Left lung (tissue), 14 donors: ENCODE measurements at places on chromosomes 11 and 22. TPM values are rescaled to one million over a fixed set of nuclear protein-coding genes. Genes with fewer than 3 reads are reported as not detected.
A peak's percentile ranks its signal among the peaks of the same experiment; 100 is the strongest.

The TMEM134 gene
- total RNA-seq, result 45.9 TPM

The LRRC75B gene
- total RNA-seq, result 11.4 TPM

The DLG2 gene
- 4.5 TPM for total RNA-seq

The KRTAP5-1 gene
- not detected for total RNA-seq

The CARD16 gene
- 55.9 TPM for total RNA-seq

The DEUP1 gene
- total RNA-seq, result 0.50 TPM

The SLC6A5 gene
- not detected for total RNA-seq

- DNase-seq, result no peak
Measured at GRCh38 chr11:34999453-34999852, 83.0 kb downstream of the PDHX start.

DNA sequence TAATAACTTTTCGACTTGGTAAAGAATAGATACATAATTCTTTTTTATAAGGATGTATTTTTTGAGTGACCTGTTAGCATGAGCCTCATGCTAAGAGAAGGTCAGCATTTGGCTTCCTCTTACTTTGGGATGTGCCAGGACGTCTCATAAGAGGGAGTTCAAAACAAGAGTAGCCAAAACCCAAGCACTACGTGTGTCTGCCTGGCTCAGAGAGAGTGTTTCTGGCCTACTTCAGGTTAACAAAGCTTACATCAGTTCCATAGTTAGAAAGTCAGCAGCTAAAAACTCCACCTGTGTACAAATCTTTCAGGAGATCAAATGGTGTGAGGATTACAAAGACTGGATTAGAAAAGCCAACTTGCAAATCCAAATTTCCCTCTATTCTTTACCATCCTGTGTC lies 13.9 kb downstream of the SNX19 start:
- DNase-seq, result no peak

DNA sequence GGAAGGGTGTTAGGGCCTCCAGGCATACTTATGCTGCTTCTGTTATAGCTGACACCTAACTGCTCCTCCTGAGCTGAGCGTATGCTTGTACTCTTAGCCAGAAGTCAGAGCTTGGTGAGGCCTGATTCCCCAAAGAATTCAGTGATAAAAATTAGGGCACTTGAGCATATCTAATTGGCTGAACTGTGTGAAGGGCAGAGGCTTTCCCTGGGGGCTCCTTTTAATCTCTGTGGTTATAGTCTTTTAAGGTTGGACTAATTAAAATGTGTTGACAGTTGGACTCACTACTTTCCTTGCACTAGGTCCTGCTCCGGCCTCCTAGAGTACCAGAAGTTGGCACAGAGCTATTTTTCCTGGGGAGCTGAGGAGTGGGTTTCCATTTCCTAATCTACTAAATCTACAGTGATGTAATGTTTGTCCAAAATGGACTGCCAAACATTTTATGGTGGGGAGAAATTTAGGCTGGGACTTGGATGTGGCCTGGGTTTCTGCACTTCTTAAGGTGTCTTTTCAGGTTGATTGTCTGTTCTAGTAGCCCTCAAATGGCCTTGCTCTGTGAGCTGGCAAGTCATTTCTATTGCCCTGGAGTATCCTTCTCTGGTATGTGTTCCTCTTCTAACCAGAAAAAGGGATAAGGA lies 18.4 kb downstream of the STIM1 start:
- no peak for DNase-seq

GRCh38 chr22:37631448-37632173 lies 7.9 kb upstream of the SH3BP1 start:
- no peak for DNase-seq

GRCh38 chr11:46357483-46357936 lies 10.2 kb downstream of the DGKZ start:
- peak; percentile 80 for DNase-seq

DNA sequence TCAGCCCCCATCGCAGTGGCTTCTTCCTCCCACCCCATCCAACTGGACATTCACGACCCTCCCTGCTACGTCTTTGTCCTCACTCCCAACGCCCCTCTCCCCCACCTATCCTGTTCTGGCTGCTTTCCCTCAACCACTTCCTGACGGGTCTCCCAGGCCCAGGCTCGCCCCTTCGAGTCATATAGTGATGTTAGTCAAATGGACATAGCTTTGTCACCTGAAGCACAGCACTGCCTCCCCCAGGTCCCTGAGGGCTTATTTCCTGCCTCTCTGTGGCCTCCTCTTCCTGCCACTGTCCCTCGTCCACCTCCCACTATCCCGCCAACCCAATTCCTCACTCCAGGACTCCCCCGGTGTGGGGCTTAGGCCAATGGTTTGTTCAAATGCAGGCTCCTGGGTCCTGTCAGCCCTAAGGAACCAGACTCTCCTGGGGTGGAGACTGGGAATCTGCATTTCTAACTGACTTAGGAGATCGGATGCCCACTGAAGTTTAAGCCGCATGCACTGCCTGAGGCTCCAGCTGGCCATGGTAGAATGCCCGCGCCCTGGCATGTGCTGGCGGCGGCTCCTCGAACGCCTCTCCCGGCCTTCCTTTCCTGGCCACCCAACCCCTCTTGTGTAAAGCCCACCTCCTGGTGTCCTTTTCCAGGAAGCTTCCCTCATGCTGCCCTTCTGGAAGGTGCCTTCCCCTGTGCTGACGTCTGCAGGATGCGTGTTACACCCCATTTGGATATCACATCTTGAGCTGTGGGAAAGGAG lies 18.3 kb downstream of the SUN2 start:
- no peak for DNase-seq

- DNase-seq, result no peak
Measured at GRCh38 chr22:41442240-41442792, 4.3 kb downstream of the TOB2 start.

- DNase-seq, result no peak
Measured at GRCh38 chr11:60769811-60770210, 13.1 kb downstream of the MS4A15 start.

DNA sequence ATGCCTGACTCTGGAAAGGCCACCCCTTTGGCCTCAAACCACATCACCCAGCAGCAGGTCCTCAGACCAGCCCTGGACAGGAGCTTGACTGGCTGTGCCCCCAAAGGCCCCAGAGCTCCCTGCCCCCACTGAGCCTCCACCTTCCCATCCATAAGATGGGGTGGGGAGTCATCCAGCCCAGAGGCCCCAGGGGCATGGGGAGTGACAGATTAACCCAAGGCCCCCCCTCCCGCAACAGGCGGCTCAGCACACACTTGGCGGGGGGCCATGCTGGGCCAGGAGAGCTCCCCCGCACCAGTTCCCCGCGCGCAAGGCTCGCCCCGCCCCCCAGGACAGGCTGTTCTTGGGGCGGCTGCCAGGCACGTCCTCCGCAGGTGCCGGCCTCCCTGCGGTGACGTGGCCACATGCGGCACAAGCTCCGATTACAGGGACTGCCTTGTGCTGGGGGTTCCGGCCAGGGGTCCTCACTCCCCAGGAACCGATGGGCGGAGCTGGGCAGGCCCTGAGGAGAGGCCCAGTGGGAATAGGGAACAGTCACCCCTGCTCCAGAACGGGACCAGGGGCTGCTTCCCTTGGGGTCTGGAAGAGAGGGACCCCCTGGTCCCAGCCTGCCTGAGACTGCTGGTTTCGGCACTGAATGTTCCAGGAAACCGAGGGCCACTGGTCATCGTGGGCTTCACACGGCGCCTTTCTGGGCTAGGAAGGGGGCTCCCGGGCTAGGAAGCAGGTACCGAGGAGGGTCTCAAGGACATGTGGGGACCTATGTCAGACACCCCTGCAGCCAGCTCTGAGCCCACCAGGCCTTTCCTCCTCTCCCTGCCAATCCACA lies 5.1 kb upstream of the CDKN1C start:
- DNase-seq, result no peak

- peak; percentile 18 for DNase-seq
Measured at GRCh38 chr11:1195682-1196515, 27.0 kb upstream of the MUC5B start.

- DNase-seq, result no peak
Measured at GRCh38 chr22:39547587-39547947, 15.0 kb upstream of the RPS19BP1 start.

DNA sequence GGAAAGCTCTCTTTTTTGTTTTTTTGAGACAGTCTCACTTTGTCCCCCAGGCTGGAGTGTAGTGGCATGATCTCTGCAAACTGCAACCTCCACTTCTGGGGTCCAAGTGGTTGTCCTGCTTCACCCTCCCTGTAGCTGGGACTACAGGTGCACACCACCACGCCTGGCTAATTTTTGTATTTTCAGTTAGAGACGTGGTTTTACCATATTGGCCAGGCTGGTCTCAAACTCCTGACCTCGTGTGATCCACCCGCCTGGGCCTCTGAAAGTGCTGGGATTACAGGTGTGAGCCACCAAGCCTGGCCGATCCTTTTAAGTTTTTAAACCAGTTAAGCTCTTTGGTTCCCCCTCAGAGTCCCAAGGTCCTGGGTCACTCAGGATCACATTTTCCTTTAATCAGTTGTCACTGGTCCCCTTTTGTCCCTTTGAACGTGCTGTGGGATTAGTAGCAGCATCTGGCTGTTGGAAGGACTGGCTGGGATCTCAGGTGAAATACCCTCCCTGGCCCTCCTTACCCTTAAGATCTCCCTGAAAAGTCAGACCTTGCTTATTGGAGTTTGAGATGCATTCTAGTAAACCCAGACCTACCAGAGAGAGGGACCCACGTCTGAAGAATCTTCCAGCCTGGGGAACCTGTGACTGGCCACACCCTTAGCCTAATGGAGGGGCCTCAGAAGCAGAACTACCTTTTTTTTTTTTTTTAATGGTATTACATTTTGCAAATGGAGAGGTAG lies 8.1 kb downstream of the MALAT1 start:
- DNase-seq, result peak; percentile 85

DNA sequence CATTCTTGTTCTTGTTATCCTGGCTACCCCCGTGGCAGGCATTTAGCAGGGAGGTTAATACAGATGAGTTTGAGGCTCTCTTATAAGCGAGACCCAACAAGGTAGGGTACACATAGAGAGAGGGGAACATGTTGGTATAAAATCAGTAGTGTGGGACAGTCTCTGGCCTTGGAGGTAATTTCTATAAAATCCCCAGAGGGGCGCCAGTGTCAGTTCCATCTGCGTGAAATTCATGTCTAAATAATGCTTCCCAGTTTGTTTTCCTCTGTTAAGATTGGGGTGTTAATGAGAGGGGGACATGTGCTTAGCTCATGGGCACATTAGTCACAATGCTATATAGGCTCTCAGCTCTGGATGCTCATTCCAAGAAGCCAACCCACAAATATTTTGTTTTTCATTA lies 150.7 kb downstream of the MYO18B start:
- DNase-seq, result no peak
